NCI-H2029 (cell line): ENCODE measurements at places on chromosomes 7 and 10.
A peak's percentile ranks its signal among the peaks of the same experiment; 100 is the strongest.

- no peak for DNase-seq
Measured at GRCh38 chr10:18312374-18313139, 172.3 kb downstream of the CACNB2 start.

GRCh38 chr7:11461946-11462345, 370.1 kb downstream of the THSD7A start:
- DNase-seq: no peak

GRCh38 chr7:5383314-5384098, 40.1 kb downstream of the TNRC18 start:
- no peak for DNase-seq

DNA sequence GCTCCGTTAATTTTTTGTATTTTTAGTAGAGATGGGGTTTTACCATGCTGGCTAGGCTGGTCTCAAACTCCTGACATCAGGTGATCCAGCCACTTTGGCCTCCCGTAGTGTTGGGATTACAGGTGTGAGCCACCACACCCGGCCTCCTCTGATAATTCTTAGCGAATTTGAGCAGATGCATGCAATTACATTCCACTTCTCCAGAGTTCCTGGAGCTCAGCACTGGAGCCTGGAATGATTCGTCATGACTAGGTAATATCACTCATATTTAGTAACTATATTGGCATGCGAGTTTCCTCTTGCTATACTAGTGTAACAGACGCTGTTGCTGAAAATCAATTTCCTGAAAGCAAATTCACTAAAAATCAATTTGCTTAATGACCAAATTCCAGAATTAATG, 86.8 kb downstream of the MKX start:
- DNase-seq: no peak

GRCh38 chr10:13925971-13926780, 339.4 kb downstream of the PRPF18 start:
- no peak for DNase-seq

GRCh38 chr10:123991611-123992570, 100.3 kb upstream of the CPXM2 start:
- no peak for DNase-seq

- no peak for DNase-seq
Measured at GRCh38 chr10:34821587-34822585, 6.8 kb upstream of the PARD3 start.

- no peak for DNase-seq
Measured at GRCh38 chr7:47546733-47547494, 35.0 kb downstream of the TNS3 start.

- DNase-seq: no peak
Measured at GRCh38 chr10:30387646-30388243, 38.7 kb upstream of the MTPAP start.

GRCh38 chr7:90580051-90580450, 16.1 kb upstream of the CDK14 start:
- no peak for DNase-seq

DNA sequence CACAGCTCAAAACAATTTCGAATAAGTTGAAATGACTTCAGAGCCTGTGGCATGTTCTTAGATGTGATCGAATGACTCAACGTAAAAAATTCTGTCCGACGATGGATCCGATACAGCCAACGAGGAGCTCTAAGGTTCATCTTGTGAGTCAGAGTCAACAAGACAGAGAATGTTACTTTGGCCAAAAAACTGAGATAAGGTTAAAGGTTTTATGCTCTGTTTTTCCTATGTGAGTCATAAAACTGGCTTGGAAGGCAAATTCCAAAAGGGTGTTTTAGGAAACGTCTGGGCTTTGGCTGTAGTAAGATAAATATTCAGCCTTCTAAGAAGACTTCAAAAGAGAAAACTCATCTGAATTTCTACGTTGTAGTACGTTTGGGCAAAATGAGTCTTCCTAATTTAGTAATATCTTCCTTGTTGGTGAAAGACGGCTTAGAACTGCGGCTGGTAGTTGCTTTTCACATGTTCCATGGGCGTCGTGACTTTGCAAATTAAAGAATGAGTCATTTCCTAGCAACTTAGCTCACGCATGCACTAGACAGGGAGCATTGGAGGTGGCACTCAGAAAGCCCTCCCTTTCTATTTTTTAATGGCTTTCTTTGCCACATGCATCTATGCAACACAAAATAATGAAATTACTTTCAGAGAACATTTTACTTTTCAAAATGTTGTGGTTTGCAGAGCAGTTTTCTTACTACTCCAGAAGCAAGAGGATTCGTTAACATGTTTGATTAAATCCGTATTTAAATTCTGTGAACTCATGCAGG, 28.2 kb downstream of the PFKP start:
- DNase-seq: no peak

DNA sequence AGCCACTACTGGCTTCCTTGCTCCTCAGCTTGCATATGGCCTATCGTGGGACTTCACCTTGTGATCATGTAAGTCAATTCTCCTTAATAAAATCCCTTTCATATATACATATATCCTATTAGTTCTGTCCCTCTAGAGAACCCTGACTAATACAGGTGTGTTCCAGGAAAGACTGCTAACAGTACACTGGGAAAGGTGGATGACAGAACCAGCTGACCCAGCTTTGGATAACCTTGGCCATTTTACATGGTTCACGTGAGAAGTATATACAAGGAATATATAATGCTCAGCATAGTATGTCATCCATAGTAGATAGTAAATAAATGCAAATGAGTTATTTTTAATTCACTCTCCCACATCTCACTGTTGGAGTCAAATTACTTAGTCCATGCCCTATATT, 1003.5 kb downstream of the SORCS3 start:
- no peak for DNase-seq

DNA sequence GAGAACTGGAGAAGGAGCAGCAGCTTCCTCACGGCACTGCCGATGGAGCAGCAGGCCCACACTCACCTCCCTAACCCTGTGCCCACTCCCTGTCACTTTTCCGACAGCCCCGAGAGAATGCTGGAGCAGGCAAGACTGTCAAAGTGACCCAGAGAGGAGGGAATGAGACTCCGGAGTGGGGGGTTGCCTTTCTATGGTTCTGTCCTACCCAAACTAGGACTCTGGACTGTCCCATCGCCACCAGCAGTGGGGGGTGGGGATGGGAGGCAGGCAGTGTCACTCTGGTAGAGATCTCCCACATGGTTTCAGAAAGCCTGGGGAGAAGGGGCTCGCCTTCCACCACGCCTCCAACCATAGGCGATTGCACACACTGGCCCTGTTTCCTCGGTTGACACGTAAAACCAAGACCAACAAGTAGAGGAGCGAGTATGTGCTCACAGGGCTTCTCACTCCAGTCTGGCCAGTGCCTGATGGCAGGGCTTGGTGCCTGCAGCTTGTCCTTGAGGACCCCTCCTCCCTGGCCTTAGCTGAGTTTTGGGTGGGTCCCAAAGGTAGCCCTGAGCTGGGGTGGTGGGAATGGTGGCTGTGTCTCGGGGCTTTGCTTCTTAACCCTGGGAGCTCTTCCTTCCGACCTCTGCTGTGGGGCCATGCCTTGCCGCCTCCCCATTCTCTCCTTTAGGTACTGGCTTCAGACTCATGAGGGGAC, 148.5 kb downstream of the PTPN20 start:
- DNase-seq: no peak

DNA sequence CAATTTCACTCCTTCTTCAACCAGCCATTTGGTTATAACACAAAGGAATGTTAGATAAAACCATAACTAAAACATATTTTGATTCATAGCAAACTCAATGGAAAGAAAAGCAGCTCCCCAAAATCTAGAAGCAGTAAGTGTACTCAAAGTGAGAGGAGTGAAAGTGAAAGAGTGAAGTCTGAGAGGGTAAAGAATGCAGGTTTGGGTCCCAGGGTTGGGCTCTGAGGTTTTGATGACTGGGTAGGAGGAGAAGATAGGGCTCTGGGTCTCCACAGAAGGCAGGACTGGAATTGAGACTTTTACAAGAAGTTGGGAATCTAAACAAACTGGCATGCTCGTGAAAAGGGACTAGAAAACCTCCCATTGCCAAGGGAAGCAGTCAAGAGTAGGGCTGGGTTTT, 85.4 kb upstream of the RSU1 start:
- DNase-seq: no peak

- no peak for DNase-seq
Measured at GRCh38 chr7:31954500-31954899, 115.7 kb downstream of the PDE1C start.

- no peak for DNase-seq
Measured at GRCh38 chr10:91771907-91772306, 26.3 kb upstream of the TNKS2 start.

DNA sequence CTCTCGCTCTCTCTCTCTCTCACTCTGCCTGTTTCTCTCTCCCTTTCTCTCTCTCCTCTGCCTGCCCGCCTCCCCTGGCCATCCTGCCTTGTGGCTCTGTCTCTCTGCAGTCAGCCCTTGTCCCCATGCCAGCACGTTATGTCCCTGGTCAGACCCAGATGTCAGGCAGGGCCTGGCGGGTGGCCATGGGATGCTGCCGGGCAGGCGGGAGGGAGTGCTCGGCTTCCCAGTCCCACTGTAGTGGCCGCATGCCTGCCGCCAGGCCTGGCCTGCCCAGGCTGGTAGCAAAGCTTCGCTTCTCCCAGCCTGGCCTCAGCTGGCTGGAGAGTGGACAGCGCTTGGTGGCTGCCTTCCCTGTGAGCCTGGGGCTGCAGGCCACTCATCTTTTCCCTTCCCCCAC, 121.5 kb upstream of the ZNF716 start:
- DNase-seq: no peak

GRCh38 chr10:3775696-3776551, 9.1 kb downstream of the KLF6 start:
- no peak for DNase-seq

GRCh38 chr7:11231190-11231589, 257.5 kb downstream of the PHF14 start:
- DNase-seq: no peak

DNA sequence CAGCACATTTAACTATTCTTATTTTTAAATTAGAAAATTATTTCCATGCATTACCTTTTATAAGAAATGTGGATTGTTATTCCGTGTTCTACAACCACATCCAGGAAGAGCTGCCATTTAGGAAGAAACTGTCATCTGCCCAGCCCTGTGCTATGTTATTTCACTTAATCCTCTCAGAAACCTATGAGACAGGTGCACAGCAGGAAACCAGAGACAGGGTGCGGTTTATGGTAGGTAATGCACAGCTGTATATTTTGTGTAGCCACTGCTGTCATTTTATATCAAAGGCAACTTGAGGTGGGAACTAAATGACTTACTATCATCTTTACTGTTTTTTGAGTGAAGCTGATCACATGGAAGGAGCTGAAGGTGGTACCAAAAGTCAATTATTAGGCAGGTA, 232.3 kb downstream of the MAGI2 start:
- DNase-seq: no peak

DNA sequence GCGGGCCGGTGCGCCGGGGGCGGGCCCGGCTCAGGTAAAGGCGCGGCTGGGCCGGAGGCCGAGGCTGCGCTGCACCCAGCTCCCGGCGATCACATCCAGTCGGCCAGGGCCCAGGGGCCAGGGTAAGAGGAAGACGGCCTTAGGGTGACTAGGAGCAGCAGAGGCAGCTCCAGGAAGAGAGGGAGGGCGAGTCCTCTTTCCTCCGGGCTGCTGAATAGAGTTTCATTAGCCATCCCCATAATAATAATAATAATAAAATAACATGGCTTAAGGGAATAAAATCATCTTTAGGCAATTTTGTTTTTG, 44.8 kb upstream of the CDK1 start:
- DNase-seq: no peak

DNA sequence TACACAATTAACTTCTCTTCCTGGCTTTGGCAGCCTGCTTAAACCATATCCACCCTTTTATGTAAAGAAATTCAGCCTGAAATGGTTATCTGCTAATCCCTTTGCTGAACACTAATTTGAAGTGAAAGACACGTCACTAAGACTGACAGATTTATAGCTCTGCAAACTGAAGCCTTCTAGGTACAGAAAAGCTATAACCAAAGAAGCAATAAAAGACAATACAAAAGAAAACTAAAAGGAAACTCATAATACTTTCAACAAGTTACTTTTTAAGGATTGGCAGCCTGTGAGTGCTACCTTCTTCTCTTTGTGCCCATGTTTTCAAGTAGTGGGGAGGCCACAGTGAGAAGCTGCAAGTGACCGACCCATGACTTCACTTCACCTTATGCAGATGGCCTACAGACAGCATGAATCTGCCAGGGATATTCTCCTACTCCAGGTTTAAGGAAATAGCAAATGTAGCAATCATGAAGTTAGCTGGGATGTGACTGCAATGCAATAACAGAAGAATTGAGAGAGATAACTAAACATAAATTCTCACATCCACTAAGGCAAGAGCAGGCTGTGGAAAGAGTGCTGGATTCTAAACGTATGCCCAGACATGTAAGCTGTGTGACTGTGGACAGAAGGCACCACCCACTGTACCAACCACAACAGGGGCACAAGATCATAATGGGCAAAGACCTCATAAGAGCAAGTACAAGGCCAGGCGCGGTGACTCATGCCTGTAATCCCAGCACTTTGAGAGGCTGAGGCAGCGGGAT, 10.7 kb upstream of the SPOCK2 start:
- DNase-seq: no peak

DNA sequence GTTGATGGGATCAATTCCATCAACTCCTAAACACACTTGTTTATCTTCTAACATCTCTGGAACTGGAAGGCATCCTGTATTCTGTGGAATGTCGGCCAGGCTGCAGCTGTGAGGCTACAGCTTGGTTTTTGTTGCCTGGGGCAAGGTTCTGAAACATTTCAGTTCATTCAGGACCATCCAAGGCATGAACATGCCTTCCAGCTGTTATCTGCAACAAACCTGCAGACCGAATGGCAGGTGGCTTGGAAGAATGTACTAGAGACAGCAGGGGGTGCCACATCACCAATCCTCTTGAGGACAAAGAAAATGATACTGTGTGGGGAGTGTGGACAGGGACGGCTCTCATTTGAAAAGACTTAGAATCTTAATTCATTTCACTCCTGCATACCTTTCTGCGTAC, 12.4 kb downstream of the PAPOLB start:
- DNase-seq: peak; percentile 1

GRCh38 chr7:72391821-72392377, 20.2 kb downstream of the CALN1 start:
- DNase-seq: no peak

- no peak for DNase-seq
Measured at GRCh38 chr10:3972460-3973301, 187.7 kb upstream of the KLF6 start.

- no peak for DNase-seq
Measured at GRCh38 chr7:113636727-113637421, 281.9 kb downstream of the PPP1R3A start.

- DNase-seq: no peak
Measured at GRCh38 chr7:24025094-24025493, 258.9 kb upstream of the NPY start.

DNA sequence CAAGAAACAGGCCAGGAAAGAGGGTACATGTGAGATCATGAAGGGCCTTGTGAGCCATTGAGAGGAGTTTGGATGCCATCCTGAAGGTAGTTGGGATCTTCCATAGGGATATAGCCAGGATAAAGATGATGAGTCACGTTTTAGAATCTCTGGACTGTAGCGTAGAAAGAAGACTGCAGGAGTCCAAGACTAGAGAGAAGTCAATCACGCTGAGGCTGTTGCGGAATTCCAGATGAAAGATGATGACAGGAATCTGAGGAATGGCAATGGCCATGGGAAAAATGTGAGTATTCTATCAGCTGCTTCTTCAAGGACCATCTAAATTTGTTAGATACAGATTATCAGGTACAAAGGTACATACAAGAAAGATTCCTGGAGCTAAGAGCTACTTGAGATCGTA, 711.3 kb downstream of the GRM8 start:
- no peak for DNase-seq

- no peak for DNase-seq
Measured at GRCh38 chr7:143929224-143929920, 5.7 kb upstream of the OR2F2 start.
